Heart left ventricle (tissue), 16 donors: ENCODE measurements at places on chromosomes 4 and X. TPM values are rescaled to one million over a fixed set of nuclear protein-coding genes. Genes with fewer than 3 reads are reported as not detected.

PLAC8 gene
- 0.38 TPM for polyA plus RNA-seq

DSPP gene
- not detected for polyA plus RNA-seq

ZNF718 gene
- polyA plus RNA-seq: 1.9 TPM

DHX15 gene
- polyA plus RNA-seq: 24.0 TPM

OPRPN gene
- not detected for polyA plus RNA-seq

TMPRSS11D gene
- not detected for polyA plus RNA-seq

BMPR1B gene
- polyA plus RNA-seq: 0.34 TPM

TRAM1L1 gene
- polyA plus RNA-seq: 0.34 TPM
